ENCODE measurements at places on chromosomes 2 and 18.

DNA sequence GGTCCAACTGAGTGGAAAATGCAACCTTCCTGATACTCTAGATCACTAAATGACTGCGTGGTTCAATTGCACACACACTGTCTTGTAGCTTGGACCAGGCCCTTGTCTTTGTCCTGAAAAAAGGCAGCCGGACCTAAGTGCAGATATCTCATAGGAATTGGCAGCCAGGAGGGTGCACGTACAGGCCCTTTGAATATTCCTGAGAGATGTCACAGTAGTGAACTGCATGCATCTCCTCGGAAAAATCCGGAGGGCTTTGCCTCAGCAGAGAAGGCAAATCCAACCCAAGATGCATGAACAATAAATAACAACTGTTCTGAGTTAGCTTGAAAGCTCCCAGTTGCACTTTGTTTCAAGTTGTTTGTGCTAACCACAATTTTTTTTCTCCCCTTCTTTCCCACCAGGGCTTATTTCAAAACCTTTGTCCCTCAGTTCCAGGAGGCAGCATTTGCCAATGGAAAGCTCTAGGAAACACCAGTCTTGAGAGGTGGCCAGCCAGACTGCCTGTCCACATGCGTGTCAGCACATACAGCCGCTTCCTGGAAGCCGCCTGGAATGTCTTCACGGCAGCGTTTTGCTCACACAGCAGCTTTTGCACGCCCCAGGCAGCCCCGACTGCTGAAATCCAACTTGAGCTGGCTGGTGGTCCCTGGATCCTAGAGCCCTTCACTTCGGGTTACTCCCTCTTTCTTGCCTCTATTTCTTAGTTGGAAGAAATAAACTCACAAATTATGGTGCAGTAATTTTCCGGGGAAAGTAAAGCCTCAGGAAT, 54.4 kb upstream of the FOSL2 start:
- no peak for DNase-seq

GRCh38 chr2:73116182-73116960, 3.6 kb upstream of the RAB11FIP5 start:
- no peak for DNase-seq

- no peak for DNase-seq
These were observed 1.1 kb upstream of the CDH2 start for GRCh38 chr18:28177828-28178635.

GRCh38 chr2:128420776-128421175, 102.1 kb upstream of the HS6ST1 start:
- DNase-seq: peak; percentile 33

DNA sequence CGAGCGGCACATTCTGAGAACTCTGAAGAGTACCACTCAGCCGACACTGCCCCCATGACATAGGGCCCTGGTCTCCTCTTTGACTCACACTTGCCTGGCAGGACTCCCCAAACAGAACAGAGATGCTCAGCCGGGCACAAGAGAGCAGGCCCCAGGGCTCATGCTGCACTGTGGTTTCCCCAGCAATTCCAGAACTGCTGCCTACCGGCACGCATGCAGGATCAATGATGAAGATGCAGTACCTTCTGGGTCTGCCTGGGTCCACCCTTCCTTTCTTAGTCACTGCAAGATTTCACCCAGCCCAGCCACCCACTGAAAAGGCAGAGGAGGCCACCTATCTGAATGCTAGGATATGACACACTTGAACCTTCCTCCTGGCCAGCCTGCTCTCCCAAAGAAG, 49.4 kb downstream of the BCL11A start:
- DNase-seq: no peak

GRCh38 chr2:110863726-110864125, 131.4 kb downstream of the ACOXL start:
- no peak for DNase-seq

DNA sequence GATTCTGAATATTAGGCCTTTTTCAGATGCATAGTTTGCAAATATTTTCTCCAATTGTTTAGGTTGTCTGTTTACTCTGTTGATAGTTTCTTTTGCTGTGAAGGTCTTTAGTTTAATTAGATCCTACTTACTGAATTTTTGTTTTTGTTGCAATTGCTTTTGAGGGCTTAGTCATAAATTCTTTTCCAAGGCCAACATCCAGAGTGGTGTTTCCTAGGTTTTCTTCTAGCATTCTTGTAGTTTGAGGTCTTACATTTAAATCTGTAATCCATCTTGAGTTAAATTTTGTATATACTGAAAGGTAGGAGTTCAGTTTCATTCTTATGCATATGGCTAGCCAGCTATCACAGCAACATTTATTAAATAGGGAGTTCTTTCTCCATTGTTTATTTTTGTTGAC, 404.8 kb downstream of the LNPK start:
- DNase-seq: no peak

DNA sequence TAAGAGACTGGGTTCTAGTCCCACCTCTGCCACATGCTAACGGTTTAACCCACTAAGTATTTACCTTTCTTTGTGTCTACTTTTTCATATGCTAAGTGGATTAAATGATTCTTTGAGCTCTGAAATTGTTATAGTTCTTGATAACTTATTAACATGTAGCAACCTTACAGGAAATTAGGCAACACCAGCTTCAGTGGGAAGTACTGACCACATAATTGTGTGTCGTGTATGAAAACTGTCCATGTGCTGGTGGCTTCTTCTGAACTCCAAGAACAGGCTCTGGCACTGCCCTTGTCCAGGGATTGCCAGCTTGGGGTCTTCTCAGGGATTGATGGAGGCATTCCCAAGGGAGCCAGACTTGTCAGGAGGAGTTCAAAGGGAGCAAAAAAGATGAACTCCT, 427.7 kb downstream of the TGIF1 start:
- DNase-seq: no peak

GRCh38 chr18:12102136-12102842, 8.6 kb downstream of the ANKRD62 start:
- no peak for DNase-seq

DNA sequence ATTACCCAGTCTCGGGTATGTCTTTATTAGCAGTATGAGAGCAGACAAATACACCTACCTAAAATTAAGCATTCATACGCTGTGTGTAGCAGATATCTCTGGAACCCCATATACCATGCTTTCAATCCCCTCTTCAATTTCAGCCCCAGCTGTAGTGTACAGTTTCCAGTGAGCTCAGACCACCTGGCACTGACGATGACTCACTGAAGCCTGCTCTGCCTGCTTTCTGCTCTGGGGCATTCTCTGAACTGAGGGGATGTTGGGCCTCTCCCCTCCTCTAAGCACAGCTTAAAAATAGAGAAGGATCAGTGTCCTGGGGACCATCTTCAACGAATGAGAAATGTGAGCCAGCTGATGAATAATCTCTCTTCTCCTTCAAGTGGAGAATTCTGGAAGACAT, 8.7 kb upstream of the CCL20 start:
- no peak for DNase-seq

- no peak for DNase-seq
These were observed 21.2 kb downstream of the TUBB6 start for GRCh38 chr18:12329125-12329698.

DNA sequence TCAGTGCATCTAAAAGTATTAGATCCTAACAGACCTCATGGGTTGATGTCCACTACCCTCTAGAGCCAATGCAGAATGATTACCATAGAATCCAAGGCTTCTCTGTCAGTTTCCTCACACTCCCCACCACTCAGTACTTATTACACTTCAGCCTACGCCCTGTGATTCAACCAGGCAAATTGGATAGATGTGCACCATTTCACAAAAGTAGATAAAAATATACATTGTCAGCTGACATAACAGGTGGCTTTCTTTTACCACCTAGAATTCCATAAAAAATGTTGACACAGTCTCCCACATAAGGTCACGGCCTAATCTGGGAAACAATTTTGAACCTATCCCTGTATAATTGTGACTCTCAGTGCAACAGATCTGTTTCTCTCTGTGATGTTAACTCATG, 144.9 kb downstream of the CERS6 start:
- DNase-seq: no peak

- DNase-seq: no peak
These were observed 87.2 kb upstream of the SMAD2 start for GRCh38 chr18:48017635-48018034.

- DNase-seq: no peak
These were observed 313.2 kb downstream of the SATB2 start for GRCh38 chr2:199144546-199144945.

DNA sequence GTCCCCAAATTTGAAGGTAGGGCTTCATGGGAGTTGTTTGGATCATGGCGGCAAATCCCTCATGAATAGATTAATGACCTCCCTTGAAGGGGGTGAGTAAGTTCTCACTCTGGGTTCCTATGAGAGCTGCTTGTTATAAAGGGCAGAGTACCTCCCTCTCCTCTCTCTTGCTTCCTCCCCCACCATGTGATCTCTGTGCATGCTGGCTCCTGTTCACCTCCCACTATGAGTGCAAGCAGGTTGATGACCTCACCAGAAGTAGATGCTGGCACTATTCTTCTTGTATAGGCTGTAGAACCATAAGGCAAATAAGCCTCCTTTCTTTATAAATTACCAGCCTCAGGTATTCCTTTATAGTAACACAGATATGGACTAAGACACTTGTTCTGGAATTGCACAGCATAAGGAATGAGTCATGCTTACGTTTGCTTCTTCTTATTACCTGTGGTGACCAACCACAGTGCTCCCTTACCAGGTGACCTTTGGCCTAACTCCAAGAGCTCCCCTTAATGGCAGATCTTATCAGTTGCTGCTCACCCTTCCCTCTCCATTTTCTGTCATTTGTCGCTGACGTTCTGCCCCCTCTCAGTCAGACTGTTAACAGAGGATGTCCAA, 559.5 kb upstream of the GCFC2 start:
- DNase-seq: no peak

- no peak for DNase-seq
These were observed 17.2 kb upstream of the RPRM start for GRCh38 chr2:153495725-153496124.

DNA sequence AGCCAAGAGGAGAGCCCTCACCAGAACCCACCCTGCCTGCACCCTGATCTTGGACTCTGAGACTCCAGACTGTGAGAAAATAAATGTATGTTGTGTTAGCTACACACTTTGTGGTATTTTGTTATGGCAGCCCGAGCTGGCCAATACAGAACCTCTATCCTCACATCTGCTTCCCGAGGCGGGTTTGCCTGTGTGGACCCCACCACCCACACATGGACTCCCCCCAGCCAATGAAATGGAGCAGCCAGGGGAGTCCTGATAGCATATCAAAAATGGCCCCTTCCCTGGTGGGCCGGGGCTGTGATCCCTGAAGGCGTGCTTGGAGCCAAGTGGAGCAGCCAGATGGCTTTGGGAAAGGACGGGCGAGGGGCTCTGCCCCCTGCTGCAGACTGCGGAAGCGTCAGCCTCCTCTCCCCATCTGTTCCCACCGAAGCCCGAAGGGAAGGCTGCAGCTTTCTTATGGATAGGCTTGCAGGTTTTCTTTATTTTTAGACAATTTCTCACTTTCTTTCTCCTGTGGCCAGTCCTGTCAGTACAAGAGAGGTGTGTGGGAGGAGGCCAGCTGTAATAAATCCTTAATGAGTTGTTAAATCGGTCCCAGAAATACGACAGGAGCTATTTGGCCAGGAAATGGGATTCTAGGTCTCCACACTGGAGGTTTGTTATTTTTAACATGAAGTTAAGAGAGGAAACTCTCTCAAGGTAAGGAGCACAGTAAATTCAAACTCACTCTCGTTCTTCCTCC, 34.4 kb downstream of the TEX51 start:
- no peak for DNase-seq

All from ascending aorta (tissue), 2 donors.